DMS153 (cell line): ENCODE measurements at places on chromosomes 5 and 9.

DNA sequence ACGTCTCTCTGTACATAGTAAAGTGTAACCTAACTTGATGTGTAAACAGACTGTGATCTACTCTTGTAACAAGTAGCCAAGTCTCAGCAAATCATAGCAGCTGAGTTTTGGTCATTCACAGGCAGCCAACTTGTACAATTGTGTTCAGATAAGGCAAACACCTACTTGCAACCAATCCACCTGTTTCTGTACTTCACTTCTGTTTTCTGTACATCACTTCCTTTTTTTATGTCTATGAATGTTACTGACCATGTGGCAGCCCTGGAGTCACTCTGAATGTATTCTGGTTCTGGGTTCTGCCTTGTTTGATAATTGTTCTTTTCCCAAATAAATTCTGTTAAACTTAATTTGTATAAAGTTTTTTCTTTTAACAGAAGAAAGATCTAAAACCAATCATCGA lies 26.0 kb downstream of the RLN2 start:
- DNase-seq: no peak

- no peak for DNase-seq
Observed at GRCh38 chr5:129135633-129136032, 41.1 kb downstream of the ISOC1 start.

DNA sequence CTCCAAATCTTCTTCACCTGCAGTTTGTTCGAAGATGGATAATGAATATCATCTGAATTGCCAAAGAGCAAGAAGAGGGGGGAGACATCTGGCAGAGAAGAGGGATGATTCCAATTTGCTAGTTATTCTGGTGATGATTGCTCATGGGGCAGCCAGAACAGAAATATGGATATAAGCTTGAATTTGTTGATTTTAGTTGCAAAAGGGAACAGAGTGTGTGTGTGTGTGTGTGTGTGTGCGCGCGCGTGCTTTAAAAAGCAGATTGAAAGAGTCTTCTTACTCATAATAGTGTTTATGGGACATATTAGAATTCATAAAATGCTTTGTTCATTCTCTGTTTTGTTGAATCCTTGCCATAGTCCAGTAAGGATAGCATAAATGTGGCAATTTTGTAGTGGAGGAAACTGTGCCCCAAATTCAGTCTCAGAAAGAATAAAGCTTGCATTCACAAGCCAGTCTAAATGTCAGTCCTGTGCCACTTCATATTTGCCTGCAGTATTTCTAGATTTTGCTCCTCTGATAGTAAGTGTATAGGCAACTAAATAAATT lies 436.3 kb upstream of the KLF4 start:
- DNase-seq: no peak

- DNase-seq: no peak
Observed at GRCh38 chr5:151141535-151141934, 16.0 kb downstream of the ANXA6 start.

GRCh38 chr9:124752967-124753366 lies 18.1 kb downstream of the NR6A1 start:
- DNase-seq: no peak
